ENCODE measurements at places on chromosomes 2 and 18.

GRCh38 chr2:145066856-145067548 is 547.1 kb upstream of the ZEB2 start:
- DNase-seq: peak; percentile 8

DNA sequence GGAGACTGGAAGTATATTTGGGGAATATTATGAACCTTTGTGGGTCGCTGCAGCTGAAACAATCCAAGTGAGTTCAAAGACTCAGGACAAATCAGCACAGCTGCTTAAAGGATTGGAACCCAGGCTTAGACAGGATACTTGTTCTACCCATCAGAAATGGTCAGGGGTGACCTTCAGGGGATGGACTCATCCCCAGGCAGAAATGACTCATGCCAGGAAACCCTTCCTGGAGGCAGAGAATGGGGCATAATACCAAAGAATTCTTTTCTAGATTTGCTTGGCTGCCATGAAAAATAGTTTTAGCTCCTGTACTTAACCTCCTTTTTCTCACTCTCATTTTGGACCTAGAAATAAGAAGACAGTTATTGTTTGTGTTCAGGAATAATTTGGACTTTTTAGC is 425.5 kb downstream of the TSN start:
- DNase-seq: no peak

DNA sequence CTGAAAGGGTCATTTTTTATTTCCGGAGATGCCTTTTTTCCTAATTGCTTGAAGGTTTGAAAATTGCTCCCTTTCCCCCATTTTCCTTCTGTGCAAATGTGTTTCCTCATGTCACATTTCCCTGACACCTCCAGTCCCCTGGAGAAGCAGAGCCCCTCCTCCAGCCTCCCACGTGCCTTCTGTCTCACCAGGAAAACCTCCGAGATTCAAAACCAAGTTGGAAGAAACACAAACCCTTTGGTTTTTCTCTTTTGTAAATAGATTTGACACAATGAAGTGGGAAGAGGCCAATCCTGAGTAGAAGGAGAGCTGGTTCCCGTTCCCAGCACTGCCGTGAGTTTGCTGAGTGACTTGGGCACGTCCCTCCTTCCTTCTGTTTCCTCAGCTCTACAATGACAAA is 125.4 kb upstream of the MYCN start:
- no peak for DNase-seq

- no peak for DNase-seq
Measured at GRCh38 chr18:49980896-49981295, 167.6 kb upstream of the ACAA2 start.

GRCh38 chr2:241308832-241309500 is 6.5 kb downstream of the HDLBP start:
- DNase-seq: no peak

DNA sequence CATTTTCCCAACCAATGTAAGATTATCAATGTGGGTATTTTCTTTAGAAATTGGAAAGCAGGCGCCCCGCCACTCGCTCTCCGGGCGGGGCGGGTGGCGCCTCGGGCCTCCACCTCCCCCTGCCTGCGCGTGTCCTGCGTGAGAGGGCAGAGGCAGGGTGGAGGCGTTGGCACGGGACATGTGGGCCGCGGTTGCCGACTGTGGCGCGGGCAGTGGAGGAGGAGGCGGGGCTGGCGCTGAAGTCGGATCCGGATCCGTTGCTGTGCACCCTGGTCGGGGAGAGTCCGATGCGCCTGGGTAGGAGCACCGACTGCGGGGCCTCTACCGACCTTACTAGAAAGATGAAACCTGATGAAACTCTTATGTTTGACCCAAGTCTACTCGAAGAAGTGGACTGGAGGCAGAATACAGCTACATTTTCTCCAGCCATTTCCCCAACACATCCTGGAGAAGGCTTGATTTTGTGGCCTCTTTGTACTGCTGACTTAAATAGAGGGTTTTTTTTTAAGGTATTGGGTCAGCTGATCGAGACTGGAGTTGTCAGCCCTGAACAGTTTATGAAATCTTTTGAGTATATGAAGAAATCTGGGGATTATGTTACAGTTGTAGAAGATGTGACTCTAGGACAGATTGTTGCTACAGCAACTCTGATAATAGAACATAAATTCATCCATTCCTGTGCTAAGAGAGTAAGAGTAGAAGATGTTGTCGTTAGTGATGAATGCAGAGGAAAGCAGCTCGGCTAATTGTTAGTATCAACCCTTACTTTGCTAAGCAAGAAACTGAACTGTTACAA is 37.9 kb downstream of the PMS1 start:
- peak; percentile 96 for DNase-seq

GRCh38 chr18:50706651-50707050 is 113.2 kb downstream of the MRO start:
- DNase-seq: no peak

DNA sequence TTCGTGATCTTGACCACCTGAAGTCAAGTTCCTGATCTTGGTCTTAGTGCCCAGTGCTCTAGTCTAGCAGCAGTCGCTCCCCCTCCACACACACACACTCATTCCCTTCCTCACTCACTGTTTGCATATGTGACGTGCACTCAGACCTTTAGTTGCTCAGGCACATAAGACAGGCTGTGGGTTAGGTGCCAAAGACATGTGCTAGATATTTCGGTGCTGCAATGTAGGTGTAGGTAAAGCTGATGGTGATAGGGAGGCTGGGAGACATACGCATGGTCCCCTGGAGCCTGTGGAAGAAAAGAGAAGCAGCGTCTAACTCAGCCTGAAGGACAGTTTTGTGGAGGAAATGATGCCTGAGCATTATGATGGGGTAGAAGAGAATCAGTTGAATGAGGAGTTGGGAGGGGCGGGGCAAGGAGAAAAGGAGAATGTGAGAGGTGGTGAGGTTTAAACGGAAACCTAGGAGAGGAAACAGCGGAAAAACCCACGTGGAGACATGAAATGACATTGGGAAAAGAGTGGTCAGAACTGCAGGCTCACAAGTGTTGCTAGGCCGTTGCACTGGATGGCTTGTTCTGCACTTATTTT is 3.8 kb downstream of the TTC39C start:
- no peak for DNase-seq

Measured in choroid plexus epithelial cell (primary cell).